ENCODE measurements at places on chromosomes 11 and 22.

DNA sequence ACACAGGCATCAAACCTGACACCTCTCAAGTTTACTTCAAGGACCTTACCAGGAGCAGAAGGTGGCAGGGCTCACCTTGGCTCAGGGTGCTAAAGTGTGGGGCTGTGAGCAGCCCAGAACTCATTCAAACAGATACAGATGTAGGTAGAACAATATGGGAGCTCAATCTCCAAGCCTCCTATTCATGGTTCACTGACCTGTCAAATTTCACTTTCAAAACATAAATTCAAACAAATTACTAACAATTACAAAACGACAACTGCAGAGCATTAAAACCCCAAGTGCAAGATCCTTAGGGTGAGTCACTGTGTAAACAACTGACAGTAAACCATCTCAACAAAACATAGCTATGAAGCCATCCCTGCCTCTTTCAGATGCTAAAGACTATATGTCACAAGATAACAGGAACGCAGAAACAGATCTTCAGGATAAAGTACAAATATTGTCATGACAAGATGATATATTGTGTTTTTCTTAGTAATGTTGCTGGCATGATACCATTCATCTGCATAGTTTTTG lies 303.5 kb upstream of the ANO3 start:
- DNase-seq, result peak; percentile 57

DNA sequence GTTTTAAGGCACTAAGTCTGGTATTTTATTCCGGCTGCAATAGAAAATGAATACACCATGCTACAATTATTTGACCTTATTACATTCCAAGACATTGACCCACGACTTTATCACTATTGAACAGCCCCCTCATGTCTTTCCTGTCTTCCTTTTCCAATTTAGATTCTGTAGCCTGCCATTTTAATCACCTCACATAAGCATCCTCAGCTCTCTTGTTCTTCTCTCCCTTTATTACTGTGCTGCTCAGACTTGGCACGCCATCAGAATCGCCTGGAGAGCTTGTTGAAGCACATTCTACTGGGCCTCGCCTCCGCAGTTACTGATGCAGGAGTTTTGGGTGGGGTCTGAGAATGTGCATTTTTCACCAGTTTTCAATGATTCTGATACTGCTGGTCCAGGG lies 38.7 kb upstream of the SWAP70 start:
- DNase-seq, result no peak

- no peak for DNase-seq
Observed at GRCh38 chr11:25357133-25357532, 860.3 kb downstream of the LUZP2 start.

- no peak for DNase-seq
Observed at GRCh38 chr22:46309526-46310085, 12.9 kb downstream of the GTSE1 start.

DNA sequence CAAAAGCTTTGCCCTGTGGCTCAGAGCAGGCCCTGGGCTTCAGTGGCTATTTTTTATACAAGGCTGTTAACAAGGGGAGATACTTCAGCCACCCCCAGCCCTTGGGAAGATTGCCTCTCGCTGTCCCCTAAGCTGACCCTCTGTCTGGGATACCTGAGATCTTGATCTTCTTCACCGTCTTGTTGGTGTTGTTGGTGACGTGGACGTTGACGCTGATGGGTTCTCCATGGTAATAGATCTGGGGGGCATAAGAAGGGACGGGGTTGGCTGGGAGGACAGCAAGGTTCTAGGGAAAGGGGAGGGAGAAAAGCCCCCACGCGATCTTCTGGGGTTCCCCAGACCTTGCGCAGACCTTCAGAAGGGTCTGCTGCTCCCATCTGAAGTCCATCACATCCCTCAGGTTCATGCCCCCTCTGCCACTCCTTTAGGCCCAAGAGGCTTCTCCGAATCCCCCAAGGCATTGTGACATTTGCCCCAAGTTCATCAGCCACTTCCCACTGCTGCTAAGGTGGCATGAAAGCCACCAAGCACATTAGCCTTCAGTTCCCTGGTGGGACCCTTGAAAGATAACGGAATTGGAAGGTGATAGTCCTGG lies 36.7 kb downstream of the TPBGL start:
- no peak for DNase-seq

DNA sequence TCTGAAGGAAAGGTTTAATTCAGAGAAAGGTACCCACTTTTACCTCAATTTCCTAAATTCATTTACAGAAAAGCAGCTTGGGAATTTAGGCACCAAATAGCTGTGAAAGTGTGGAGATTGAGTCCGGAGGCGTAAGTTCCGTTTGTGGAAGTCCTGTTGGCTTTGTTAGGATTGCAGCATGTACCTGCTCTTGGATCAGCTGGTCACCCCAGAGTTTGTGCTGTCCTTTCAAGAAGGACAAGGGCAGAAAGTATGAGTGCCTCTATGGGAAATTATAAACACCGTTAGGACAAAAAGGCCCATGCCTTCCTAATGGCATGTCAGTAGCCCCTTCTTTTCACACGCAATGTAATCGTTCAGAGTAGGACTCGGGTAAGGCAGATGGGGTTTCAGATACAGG lies 97.8 kb downstream of the SCN3B start:
- no peak for DNase-seq

GRCh38 chr11:14270690-14271542 lies 88.1 kb downstream of the RRAS2 start:
- DNase-seq, result no peak

DNA sequence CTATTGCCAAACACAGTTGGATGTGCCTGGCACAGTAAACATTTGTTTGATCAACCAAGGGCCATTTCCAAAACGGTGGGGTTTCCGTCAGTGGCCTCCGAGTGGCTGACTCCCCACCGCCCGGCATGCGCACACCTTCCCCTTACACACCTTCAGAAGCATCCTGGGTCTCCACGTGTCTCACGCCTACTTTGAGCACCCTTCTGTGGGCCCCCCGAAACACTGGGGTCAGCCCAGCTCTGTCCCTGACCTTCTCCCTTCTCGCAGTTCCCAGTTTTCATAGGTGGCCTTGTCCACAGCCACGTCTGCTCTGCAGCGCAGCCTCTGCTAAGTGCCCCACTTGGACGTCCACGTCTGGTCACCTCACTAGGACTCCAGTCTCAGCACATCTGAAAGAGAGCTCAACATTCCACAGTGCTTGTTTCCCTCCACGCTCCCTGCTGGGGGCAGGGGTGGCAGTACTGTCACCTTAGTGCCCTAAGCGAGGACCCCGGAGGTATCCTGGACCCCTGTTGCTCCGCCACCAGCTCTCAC lies 13.2 kb upstream of the SHANK2 start:
- no peak for DNase-seq

GRCh38 chr11:11505190-11505589 lies 116.6 kb downstream of the GALNT18 start:
- peak; percentile 33 for DNase-seq

GRCh38 chr11:43930868-43931716 lies 11.3 kb upstream of the C11orf96 start:
- DNase-seq, result peak; percentile 42

- no peak for DNase-seq
Observed at GRCh38 chr11:104823657-104824056, 74.6 kb downstream of the CASP12 start.

GRCh38 chr11:57652662-57653061 lies 3.0 kb upstream of the YPEL4 start:
- no peak for DNase-seq

DNA sequence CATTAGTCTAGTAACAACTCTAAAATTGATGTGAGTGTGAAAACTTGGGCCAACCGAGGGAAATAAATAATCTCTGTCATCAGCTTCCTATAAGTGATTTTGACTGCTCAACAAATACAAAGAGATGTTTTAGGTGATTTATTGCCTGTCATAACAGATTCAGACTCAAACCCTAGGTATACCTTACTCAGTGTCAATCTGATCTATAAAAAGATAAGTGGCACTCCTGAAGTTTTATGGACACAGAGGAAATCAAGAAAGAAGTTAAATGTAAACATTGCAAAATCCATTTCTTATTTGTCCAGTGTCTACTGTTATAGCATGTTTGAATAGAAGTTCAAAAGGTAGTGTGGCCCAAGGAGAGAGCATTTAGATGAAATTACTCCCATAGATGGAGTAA lies 30.4 kb upstream of the TYR start:
- no peak for DNase-seq

DNA sequence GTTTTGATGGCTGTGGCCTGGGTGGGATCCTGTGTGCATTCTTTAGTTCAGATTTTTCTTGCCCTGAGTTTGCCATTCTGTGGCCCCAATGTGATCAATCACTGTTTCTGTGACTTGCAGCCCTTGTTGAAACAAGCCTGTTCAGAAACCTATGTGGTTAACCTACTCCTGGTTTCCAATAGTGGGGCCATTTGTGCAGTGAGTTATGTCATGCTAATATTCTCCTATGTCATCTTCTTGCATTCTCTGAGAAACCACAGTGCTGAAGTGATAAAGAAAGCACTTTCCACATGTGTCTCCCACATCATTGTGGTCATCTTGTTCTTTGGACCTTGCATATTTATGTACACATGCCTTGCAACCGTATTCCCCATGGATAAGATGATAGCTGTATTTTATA lies 620 bp downstream of the OR4C16 start:
- no peak for DNase-seq

Measured in IMR-90 (cell line).